Activated CD4-positive, alpha-beta T cell treated with anti-CD3 and anti-CD28 coated beads, Interleukin-2, amount 50 U/mL, for 1 hour (primary cell): ENCODE measurements at places on chromosomes 1 and 21.

DNA sequence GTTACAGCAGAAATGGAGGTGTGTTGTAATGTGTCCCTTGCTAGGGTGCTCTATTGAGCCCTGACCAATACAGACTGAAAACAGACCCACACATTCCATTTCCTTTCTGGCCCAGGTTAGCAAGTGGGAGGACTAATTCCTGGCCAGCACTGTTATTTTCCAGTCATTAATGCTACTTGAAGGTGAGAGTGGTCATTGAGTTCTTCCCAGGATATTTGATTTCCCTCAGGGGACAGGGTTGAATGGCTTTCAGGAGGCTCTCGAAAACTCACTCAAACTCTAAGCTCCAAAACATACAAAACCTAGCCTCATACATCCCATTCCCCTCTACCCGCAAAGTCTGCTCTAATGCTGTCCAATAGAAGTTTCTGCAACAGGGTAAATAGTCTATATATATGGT is 6.2 kb downstream of the LRRC52 start:
- DNase-seq: no peak

GRCh38 chr21:23217597-23217996 is 2219.4 kb downstream of the NCAM2 start:
- DNase-seq: no peak

DNA sequence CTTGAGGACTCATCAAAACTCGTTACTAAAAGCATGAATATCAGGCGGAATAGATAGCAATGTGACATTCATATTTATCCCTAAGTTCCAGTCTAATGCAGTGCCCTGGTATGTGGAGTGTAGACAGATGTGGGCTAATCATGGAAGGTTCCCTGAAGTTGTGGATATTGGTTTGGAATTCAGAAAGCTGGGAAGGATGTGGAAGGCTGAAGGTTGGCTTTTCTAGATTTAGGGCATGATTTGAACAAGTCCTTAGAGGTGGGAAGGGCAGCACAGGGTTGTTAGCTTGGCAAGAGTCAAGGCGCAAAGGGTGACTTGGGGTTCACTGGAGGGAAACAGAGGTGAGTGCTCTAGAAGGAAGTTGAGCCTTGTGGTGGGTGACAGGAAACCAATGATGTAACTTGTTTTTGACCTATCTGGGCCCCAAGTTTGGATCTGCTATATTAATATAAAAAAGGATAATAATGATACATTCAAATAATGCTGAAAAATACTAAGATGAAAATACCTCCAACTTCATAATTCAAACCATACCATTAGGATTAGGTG is 21.9 kb downstream of the LGALS8 start:
- no peak for DNase-seq

DNA sequence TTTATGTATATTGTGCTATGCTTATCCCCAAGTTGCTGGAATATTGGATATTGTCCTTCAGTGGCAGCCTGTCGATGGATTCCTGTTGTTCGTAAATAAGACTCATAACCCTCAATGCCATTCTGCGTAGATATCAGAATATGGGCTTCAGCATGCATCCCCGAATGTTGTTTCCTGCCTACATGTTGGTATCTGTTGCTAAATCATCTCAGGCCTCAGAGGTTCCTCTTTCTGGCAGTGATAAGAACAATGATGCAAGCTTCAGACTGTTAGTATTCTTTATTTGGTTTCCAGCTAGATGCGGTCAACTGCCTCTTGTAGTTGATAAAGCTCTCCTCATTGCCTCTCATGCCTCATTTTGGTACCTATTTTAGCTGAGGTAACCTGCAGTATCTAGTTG is 2082.6 kb downstream of the MRPL39 start:
- no peak for DNase-seq

- DNase-seq: peak; percentile 91
Measured at GRCh38 chr1:9289090-9289534, 3.6 kb upstream of the SPSB1 start.

DNA sequence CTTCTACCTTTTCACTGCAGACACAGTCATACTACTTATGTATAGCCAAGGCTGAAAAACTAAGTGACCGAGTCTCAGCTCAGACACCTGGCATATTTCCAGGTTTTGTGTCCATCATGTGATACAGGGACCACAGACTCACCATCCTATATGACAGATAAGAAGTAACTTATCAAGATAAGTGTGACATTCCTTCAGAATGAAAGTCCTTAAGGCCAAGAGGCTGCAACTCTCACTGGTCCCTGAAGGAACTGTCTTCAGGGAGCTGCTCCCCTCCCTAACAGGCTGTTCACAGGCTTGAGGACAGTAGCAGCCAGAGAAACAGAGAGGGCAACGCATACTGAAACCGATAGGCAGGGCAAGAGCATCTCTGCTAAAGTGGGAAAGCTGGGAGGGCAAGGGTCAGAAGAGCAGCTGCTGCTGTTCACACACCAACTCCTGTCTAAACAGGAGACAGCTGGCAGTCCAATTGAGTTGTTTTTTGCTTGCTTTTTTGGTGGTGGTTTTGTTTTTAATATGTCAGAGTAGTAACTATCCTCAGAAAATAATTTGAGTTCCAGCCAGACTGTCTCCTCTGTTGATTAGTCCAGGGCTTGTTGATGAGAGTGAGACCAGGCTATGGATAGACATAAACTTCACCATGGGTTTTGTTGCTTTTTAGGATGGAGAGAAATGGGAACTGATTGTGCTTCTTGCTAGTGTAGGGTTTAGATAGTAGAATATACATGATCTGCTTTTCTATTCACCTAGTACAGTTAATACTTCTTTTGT is 67.7 kb downstream of the MACF1 start:
- no peak for DNase-seq

DNA sequence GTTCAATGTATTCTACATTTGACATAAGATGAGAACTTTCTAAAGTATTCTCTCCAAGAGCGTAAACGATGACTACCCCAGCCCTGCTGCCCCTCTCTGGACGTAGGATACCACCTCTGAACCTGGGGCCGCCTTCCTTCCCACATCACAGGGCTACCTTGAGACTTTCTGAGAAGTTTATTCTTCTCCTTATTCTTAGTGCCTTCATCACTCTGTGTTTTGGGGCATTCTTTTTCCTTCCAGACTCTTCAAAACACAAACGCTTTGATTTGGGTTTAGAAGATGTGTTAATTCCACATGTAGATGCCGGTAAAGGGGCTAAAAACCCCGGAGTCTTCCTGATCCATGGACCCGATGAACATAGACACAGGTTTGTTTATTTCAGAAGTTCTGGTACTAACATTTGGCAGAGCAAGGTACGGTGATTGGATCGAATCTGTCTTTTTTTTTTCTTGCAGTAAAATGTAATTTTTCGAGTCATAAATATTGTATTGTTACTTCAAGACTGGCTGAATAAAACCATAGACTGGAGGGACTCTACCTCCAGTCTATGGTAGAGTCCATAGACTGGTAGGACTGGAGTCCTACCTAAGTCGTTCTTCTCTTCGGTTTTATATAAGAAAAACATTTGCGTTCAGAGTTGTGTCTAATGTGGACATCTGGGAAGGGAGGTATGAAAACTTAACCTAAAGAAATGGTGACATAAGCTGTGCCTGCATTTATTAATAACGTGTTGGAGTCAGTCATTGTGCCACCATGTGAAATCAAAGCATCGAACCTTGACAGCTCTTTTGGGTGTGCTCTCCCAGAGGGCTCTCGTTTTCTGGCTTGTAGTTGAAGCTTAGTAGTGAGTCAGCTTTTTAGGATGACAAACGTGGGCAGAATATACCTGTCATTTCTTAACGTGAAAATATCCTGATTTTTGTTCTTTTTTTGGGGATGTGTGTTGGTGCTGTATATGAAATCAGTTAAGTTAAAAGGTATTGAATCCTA is 1.2 kb downstream of the MAN1A2 start:
- no peak for DNase-seq

DNA sequence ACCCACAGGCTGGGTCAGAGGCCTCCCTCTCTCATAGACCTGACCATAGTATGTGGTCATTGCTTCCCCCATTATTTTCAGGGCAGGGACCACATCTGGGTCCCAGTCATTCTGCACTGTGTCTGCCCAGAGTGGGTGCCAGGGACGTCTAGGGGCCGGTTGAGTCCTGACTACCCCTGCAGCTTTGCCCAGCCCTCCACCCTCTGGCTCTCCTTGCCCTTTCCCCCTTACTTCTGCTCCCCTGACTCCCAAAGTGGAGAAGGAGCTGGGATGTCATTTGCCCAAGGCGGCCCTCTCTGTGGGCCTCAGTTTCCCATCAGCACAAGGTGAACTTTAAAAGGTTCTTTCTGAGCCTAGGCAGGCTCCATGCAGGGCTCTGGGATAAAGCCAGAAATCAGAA is 4.3 kb upstream of the TTC22 start:
- DNase-seq: no peak

DNA sequence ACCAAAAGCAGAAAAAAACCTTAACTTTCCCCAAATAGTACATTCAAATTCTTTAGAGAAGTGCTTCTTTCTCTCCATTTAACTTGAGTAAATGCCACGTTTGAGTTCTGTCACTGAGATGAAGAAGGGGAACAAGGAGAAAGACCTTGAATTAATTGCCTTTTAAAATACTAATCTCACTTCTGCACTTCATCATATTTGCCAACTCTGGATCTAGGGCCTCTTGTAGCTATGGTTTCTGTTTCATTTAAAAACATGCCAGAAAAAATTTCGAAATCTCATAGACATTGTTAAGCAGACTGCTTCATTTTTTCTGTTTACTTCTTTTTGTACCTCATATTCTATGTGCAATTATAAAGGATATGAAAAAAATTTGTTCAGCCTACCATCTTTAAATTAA is 24.6 kb downstream of the MIXL1 start:
- DNase-seq: no peak

GRCh38 chr1:22317231-22317919 is 134.3 kb upstream of the ZBTB40 start:
- DNase-seq: no peak
